ENCODE measurements at places on chromosomes 1 and 21. TPM values are rescaled to one million over a fixed set of nuclear protein-coding genes. Genes with fewer than 3 reads are reported as not detected.
A peak's percentile ranks its signal among the peaks of the same experiment; 100 is the strongest.

S100B gene
- total RNA-seq: 1.5 TPM

SMIM1 gene
- not detected for total RNA-seq

ARTN gene
- total RNA-seq: 10.4 TPM

SLC44A3 gene
- 2.9 TPM for total RNA-seq

FNBP1L gene
- total RNA-seq: 114 TPM

C1orf87 gene
- 0.07 TPM for total RNA-seq

TNFRSF8 gene
- total RNA-seq: 26.1 TPM

LCE1F gene
- total RNA-seq: not detected

PLA2G4A gene
- total RNA-seq: 3.8 TPM

HTR1D gene
- 4.7 TPM for total RNA-seq

DNA sequence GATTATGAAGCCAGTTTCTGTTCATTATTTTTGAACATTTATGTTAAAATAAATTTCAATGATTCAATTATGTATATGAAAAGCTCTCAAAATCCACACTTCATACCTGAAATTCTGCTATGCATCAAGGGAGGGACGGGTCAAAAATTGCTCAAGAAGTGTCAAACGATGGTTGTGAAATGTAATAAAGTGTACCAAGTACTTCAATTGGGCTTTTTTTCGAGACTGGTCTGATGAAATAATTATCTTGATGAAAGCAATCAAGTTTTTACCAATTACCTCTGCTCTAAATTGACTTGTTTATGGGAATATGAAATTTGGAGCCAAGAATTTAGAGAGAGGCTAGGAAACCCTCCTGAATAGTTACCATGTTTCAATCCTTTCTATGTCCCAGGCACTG is 7.9 kb downstream of the OSCP1 start:
- no peak for DNase-seq
- no peak overlapping the region for H3K27ac ChIP-seq
- no peaks in the 10 kb centered on the region for H3K27me3 ChIP-seq
- peaks cover 14% of the 10 kb centered on the region for H3K4me1 ChIP-seq
- no peak overlapping the region for H3K4me3 ChIP-seq

- H3K36me3 ChIP-seq: no peaks in the 10 kb centered on the region
- no peak overlapping the region for H3K4me3 ChIP-seq
Measured at GRCh38 chr1:43274125-43274803, 4.5 kb downstream of the TMEM125 start.

DNA sequence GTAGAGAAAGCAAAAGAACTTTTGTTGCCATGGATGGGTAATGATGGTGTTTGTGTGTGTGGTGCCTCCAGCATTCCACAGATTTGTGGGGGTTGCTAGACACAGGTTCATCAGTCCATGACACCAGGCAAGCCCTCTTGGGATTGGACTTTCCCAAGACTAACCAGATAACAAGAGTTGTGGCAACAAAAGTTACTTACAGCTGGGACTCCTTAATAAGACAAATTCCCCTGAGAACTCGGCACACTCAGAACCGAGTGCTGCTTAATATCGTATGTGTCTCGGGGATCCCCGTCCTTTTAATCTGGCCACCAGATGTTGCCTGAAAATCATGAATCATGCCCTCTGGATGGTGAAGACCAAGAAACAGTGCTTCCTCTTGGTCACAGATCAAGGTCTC is 193.3 kb downstream of the AJAP1 start:
- no peaks in the 10 kb centered on the region for H3K27me3 ChIP-seq
- no peak for DNase-seq
- H3K27ac ChIP-seq: no peak overlapping the region
- no peaks in the 10 kb centered on the region for H3K4me1 ChIP-seq
- H3K36me3 ChIP-seq: no peaks in the 10 kb centered on the region
- H3K4me3 ChIP-seq: no peak overlapping the region

DNA sequence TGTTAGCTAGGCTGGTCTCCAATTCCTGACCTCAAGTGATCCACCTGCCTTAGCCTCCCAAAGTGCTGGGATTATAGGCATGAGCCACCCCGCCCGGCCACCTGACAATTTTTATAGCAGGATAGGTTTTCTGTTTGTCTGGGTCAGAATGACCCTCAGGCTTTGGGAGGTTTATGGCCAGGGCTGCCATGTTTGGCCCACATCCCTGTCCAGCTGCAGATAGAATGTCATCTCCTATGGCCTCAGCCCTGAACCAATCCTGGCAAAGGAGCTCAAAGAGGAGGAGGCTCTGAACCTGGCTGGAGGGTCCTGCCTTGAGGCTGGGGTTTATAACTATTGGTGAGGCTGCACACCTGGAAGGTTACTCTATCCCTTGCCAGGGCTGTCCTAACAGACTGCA is 83.0 kb downstream of the HMGB4 start:
- no peaks in the 10 kb centered on the region for H3K27me3 ChIP-seq
- H3K4me3 ChIP-seq: no peak overlapping the region

DNA sequence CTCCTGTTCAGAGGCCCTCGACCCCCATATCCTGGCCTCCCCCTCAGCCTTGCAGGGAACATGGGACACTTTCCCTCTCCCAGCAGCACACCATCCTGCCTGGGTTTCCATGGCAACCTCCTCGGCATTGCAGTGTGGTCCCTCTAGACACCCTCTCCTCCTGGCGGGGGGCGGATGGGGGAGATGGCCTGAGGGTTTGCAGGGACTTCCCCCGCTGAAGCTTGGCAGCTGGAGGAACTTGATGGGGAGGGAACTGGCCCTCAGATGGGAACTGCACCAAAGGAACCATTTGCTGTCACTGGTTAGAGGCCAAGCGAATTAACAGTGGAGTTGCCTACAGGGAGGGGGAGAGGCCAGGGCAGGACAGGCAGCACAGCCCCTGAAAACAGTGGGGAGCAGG is 28.7 kb downstream of the RIMS3 start:
- no peaks in the 10 kb centered on the region for H3K36me3 ChIP-seq
- no peak overlapping the region for H3K27ac ChIP-seq
- DNase-seq: no peak
- no peaks in the 10 kb centered on the region for H3K27me3 ChIP-seq
- no peaks in the 10 kb centered on the region for H3K4me1 ChIP-seq

- peak; percentile 82 for DNase-seq
- peak overlapping the region; percentile 47 for H3K27ac ChIP-seq
- H3K36me3 ChIP-seq: peaks cover 9% of the 10 kb centered on the region
- H3K4me3 ChIP-seq: no peak overlapping the region
- no peaks in the 10 kb centered on the region for H3K27me3 ChIP-seq
Measured at GRCh38 chr1:167912294-167912693, 1.6 kb downstream of the ADCY10 start.

- H3K4me1 ChIP-seq: peaks cover 17% of the 10 kb centered on the region
- H3K27me3 ChIP-seq: no peaks in the 10 kb centered on the region
- H3K4me3 ChIP-seq: peak overlapping the region; percentile 82
- peak overlapping the region; percentile 87 for H3K27ac ChIP-seq
- peak; percentile 64 for DNase-seq
Measured at GRCh38 chr1:86704972-86705664, 742 bp downstream of the SH3GLB1 start.

- H3K4me1 ChIP-seq: no peaks in the 10 kb centered on the region
- no peaks in the 10 kb centered on the region for H3K27me3 ChIP-seq
- DNase-seq: no peak
- no peak overlapping the region for H3K4me3 ChIP-seq
- no peak overlapping the region for H3K27ac ChIP-seq
Measured at GRCh38 chr1:6928106-6928885, 143.0 kb downstream of the CAMTA1 start.

DNA sequence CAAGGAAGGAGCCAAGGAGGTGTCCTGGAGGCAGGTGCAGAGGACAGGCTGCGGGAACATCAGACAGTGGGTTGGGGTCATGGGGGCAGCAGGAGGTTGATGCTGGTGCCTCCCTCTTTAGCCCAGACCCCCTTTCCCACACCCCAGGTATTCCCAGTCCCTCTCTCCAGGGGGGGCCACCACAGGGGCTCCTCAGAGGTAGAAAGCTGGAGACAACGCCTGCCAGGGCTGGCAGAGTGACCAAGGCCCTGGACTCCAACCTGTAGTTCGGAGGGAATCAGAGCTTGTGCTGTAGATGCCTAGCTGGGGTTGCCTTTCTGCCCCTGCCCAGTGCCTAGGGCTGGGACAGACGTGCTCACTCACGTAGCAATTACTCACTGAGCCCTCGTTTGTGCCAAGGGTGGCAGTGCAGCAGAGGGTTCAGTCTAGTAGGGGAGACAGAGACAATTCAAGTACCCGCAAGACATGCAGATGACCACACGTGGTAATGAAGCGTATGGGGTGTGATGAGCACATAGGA is 148.2 kb downstream of the PTPRU start:
- H3K4me3 ChIP-seq: no peak overlapping the region
- H3K27ac ChIP-seq: no peak overlapping the region
- DNase-seq: no peak
- H3K4me1 ChIP-seq: no peaks in the 10 kb centered on the region
- no peaks in the 10 kb centered on the region for H3K27me3 ChIP-seq

DNA sequence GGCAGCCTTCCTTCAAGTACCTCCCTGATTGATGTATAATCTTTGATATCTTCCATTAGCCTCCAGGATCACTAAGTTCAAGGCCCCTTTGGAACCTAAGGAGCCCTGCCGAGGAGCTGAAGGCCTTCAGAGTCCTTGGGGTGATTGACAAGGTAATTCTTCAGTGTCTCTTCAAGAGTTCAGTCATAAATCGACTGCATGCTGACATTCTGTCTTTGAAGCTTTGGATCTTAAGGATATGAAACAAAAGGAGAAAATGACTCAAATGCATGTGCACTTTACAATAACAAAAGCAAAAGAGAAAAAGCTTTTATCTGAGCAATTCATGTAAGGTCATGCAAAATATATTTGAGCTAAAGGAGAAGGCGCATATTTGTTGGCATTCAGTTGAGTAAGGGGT is 125.3 kb downstream of the RPS6KC1 start:
- peak; percentile 8 for DNase-seq
- 0 out of 2 replicates have a peak, but pooled peaks cover 4% of the 10 kb centered on the region for H3K4me1 ChIP-seq
- H3K36me3 ChIP-seq: no peaks in the 10 kb centered on the region

DNA sequence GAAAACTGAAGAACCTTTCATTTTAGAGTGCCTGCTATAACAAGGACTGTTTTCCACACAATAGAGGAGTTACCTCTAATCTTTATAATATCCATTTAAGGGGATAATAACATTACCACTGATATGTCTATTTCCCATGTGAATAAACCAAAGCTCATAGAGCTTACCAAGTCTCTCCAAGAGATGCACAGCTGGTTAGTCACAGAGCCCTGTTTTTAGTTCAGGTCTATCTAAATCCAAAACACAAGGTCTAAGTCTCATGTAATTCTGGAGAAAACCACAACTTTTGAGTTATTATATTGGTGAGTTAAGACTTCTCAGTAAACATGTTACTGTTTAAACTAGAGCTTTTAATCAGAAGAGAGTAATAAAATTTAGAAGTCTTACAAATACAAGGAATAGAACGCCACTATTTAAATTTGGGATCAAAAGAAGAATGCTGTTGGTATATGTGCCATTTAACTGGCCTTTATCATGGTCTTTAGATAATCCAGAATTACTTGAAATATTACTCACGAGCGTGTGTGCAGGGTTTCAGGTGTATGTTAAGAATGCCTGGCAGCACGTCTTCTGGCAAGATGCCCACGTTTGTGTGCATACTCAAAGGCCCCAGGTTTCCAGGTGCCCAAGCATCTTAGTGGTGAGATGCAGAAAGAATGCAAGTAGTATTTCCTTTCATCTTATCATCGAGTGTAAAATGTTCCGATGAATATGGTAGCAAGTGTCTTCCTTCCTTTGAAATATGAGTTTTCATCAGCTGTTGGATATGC is 190.6 kb downstream of the FMN2 start:
- no peak overlapping the region for H3K4me3 ChIP-seq
- no peak overlapping the region for H3K27ac ChIP-seq
- no peaks in the 10 kb centered on the region for H3K27me3 ChIP-seq
- DNase-seq: peak; percentile 4
- no peaks in the 10 kb centered on the region for H3K4me1 ChIP-seq

GRCh38 chr1:182196897-182197870 is 135.7 kb upstream of the ZNF648 start:
- H3K27me3 ChIP-seq: no peaks in the 10 kb centered on the region
- no peaks in the 10 kb centered on the region for H3K36me3 ChIP-seq
- H3K27ac ChIP-seq: no peak overlapping the region
- DNase-seq: no peak
- H3K4me1 ChIP-seq: no peaks in the 10 kb centered on the region

- DNase-seq: no peak
- no peaks in the 10 kb centered on the region for H3K4me1 ChIP-seq
- H3K27ac ChIP-seq: no peak overlapping the region
- H3K36me3 ChIP-seq: no peaks in the 10 kb centered on the region
- no peaks in the 10 kb centered on the region for H3K27me3 ChIP-seq
Measured at GRCh38 chr1:47942240-47942629, 55.0 kb downstream of the TRABD2B start.

GRCh38 chr1:155912056-155912536 is 947 bp upstream of the RIT1 start:
- no peaks in the 10 kb centered on the region for H3K27me3 ChIP-seq
- peaks cover 5% of the 10 kb centered on the region for H3K4me1 ChIP-seq
- H3K4me3 ChIP-seq: no peak overlapping the region
- peak; percentile 29 for DNase-seq

GRCh38 chr1:33045814-33046213 is 9.1 kb upstream of the AK2 start:
- H3K27ac ChIP-seq: no peak overlapping the region
- no peaks in the 10 kb centered on the region for H3K27me3 ChIP-seq
- no peak for DNase-seq
- no peak overlapping the region for H3K4me3 ChIP-seq
- H3K36me3 ChIP-seq: no peaks in the 10 kb centered on the region

GRCh38 chr1:44225761-44226160 is 12.5 kb downstream of the DMAP1 start:
- no peak for DNase-seq
- no peak overlapping the region for H3K27ac ChIP-seq

DNA sequence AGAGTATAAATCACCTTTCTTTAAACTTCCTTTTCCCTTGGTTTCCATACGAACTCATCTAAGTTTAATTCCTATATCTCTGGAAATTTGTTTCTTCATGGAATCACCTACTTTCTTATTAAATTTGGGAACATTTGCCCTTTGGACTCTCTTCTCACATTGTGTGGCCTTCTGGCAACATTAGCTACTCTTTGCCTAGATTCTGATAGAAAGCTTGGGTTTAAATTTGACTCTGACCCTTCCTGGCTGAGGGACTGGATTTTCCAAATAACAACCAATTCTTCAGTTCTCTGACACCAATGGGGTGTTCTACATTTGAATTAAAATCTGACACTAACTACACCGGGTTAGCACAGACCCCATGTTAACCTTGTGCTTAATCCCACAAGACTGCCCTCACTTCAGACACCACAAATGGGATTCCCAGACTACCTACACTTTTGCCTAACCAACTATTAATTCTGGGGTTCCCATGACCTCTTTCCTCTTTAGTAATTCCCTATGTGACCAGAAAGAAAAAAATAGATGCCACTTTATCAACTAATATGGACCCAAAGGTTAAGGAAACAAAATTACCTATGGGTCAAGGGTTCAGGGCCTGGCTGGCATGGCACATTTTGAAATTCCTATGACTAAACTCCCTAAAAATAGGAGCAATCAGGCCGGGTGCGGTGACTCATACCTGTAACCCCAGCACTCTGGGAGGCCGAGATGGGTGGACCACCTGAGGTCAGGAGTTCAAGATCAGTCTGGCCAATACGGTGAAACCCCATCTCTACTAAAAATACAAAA is 9.7 kb upstream of the THEM4 start:
- H3K4me3 ChIP-seq: no peak overlapping the region
- H3K4me1 ChIP-seq: peaks cover 5% of the 10 kb centered on the region
- H3K27me3 ChIP-seq: no peaks in the 10 kb centered on the region
